ENCODE measurements at places on chromosomes 7 and 10.

- DNase-seq: no peak
Observed at GRCh38 chr10:91287912-91288311, 67.4 kb downstream of the PCGF5 start.

GRCh38 chr7:47333959-47334358 lies 248.0 kb downstream of the TNS3 start:
- no peak for DNase-seq

DNA sequence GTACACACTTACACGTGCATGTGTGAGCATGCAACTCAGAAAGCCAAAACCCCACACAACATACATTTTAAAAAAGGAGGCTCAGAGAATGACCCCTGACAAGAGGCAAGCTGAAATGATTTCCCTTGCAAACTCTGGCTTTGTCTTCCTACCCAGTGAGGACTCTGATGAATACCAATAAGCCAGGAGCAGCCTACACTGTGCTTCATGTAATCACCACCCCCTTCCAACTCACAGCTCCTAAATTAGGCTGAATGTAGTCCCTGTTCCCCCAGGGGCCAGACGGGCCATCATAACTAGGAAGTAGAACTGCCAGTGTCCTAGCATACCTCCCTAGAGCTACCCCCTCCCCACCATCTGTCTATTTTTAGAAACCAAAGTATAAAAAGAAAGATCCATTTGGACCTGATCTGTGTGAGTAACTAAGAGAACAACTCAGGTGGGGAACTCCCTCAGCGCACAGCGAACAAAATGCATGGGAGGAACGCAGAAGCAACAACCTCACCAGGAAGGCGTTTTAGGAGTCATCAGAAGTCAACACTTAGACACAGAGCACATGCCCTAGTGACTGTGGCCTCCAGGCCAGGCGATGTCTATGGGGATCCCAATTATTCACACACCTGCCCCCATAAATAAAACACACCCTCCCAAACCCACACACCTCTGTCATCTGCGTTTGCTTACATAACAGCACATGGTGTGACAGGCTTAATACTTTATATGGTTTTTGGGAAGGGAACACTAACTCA lies 1.9 kb downstream of the DGKI start:
- no peak for DNase-seq

DNA sequence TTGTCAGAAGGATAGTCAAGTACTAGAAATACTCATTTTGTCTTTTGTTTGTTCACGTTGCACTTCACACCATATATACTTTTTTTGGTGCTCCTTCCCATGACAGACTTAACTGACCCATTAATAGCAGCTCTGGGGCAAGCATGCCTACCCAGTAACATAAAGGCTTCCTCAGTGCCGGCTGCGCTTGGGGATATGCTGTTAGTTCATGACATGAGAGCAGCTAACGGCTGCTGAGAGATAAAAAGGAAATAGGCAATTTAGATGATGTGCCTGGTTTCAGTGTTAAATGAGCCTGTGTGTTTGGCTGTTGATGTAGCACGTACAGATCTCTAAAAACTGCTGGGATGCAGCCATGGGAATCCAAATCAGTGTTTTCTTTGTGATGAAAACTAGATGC lies 86.4 kb downstream of the TAX1BP1 start:
- no peak for DNase-seq

Data from SW 1271 (cell line).